ENCODE measurements at places on chromosomes 6 and 20.

GRCh38 chr20:32400476-32400875 lies 42.3 kb downstream of the ASXL1 start:
- DNase-seq: no peak

DNA sequence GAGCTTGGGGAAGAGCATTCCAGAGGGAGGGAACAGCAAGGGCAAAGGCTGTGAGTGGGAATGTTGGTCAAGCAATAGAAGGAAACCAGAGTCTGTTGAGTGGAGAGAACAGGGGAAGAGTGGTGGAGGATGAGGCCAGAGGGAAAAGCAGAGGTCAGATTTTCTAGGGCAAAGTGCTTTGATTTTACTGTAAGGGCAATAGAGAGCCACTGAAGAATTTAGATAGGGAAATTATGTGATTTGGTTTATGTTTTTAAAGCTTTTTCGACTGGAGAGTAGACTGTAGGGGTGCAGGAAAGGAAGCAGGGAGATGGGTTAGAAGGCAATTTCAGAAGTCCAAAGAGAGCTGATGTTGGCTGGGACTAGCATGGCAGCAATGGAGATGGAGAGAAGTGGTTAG lies 4.4 kb downstream of the L3MBTL1 start:
- no peak for DNase-seq

DNA sequence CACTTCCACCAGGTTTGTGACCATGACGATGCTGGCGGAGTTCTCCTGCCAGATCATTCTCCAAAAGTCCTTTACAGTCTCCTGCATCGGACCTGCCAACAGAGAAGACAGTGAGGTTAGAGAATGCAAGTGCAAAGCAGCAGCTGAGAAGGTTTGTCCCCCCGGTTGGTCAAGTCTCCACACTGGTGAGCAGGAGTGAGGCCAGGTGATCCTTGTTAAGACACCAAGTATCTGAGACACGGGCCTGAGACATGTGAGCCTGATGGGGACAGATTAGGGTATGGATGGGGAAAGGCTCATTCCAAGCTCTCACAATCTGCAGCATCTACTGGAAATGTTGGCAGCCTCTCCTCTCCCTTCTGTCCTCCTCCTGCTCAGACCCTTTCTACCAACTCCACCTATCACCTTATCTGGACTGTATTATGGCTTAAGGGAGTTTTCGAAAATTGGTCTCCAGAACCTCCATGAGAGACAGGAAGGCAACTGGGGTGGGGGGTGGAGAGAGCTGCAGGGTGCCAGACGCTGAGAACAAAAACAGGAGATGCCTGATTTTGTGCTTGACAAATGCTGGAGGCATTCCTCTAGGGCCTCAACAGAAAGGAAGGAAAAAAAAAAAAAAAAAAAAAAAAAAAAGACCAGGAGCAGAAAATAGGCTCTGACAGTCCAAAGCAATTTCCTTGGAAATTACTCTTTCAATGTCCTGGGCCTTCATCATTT lies 500.4 kb upstream of the CHD6 start:
- DNase-seq: no peak

GRCh38 chr20:47645632-47646031 lies 139.6 kb downstream of the SULF2 start:
- DNase-seq: no peak

DNA sequence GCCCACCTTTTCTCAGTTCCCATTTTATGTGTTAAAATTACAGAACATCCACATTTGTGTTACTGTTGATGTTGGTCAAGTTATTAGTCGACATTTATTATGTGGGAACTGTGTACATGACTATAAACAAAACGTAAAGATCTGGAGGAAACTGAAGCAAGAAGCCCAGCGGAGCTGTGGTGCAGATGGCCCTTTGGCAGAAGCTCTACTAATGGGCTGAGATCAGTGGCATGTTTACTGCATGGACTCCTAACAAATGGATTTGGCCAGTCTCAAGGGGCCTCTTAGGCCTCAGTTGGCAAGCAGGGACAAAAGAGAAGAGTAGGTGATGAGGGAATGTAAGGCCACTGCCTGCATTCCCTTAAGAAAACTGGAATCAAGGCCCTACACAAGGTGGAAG lies 282.1 kb upstream of the TCF21 start:
- no peak for DNase-seq

- DNase-seq: no peak
These were observed 234.5 kb upstream of the THEMIS start for GRCh38 chr6:128135325-128135724.

- DNase-seq: no peak
These were observed 98.1 kb downstream of the DNAH8 start for GRCh38 chr6:38813041-38813823.

GRCh38 chr6:63582579-63583231 lies 10.4 kb downstream of the LOC128125822 start:
- no peak for DNase-seq

GRCh38 chr6:36318690-36319435 lies 17.8 kb downstream of the BNIP5 start:
- DNase-seq: no peak

- DNase-seq: no peak
These were observed 257.4 kb downstream of the HTR1B start for GRCh38 chr6:77205936-77206335.

- no peak for DNase-seq
These were observed 8.5 kb downstream of the TNFAIP3 start for GRCh38 chr6:137875606-137876005.

DNA sequence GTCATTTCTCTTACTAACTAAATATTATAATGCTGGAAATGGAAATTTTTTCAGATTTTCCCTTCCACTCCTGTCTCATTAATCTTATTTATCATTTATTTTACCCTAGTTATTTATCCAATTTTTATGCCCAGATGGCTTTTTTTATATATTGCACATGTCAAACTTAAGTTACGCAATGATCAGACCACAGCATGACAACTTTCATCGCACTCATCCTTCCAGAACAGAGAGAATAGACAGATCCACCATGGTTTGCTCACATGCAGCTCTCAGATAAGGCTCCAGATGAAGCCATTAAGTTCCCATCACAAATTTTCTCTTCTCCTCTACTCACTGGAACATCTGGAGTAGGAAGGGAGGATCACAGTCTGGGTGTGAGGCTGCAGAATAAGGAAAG lies 48.7 kb downstream of the MAP7 start:
- DNase-seq: no peak

DNA sequence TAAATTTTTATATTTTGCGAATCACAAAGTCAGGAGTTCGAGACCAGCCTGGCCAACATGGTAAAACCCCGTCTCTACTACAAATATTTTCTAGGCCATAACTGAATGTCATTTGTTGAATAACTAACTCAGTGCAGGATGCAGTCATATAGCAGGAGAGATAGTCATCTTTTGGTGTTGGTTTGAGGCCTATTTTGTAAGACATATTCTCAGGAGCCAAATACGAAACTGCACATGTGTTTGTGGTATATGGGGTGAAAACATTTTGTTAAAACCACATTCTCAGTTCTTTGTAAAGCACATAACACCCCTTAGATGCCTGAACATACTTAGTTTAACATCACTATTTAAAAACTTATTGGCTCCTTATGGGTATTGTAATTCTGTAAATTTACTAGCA lies 4.7 kb upstream of the ENPP5 start:
- DNase-seq: no peak

GRCh38 chr20:57265997-57266290 lies 497 bp downstream of the BMP7 start:
- no peak for DNase-seq

DNA sequence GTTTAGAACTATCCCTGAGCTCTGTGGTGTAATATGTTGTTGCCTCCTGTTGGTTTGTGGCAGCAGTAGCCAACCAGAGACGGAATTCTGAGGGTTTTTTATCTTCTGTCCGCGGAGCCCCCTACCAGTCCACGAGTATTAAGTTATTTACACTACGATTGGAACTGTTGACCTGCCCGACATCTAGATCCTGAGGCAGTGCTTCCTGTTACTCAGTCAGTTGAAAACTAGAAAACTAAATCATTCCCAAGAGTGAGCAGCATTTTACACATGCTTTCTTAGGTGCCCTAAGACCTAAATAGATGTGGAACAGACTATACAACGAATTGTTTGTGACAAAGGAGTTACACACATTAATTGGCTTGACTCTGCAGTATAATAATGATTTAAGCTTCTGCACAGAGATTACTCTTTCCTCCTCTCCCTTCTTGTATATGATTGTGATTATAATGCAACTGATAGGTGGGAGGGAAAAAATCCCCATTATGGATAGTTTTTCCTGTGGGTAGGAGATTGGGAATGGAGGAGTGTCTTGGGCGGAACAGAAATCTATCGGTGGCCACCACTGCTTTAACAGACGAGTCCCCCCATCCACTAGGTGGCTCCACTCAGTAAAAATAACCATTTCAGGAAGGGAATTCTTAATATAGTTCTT lies 1.7 kb downstream of the LOC128125822 start:
- DNase-seq: no peak

DNA sequence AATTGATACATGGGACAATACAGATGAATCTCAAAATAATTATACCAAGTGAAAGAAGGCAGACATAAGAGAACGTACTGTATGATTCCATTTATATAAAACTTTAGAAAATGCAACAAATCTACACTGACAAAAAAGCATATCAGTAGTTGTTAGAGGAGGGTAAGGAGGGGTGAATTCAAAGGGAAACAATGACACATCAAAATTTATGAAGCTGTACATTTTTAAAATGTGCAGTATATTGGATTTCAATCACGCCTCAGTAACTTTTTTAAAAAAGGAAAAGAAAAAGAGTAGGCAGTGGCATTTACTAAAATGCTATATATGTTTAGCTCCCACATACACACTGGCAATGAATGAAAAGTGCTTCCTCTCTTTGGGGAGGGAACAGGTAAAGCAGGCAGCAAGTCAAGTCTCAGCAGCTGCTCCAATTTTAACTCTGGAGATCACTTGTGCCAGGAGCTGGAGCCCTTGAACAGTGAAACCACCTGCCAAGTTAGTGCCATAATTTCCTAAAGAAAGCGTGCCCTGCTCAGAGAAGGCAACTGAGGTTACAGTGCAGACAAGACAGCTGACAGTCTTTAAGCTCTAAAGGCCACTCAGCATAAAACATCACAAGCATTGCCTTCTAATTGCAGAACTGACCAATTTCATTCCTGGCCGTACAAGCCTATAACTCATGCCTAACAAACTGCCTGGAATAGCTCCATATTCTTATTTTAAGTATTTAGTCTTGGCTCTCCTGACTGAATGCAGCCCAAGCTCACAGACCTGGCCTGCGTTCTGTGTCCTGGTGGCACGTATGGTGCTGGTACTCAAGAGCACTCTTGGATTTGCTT lies 10.9 kb downstream of the FKBP1A start:
- DNase-seq: no peak

GRCh38 chr6:81962198-81962597 lies 209.7 kb upstream of the TENT5A start:
- no peak for DNase-seq

DNA sequence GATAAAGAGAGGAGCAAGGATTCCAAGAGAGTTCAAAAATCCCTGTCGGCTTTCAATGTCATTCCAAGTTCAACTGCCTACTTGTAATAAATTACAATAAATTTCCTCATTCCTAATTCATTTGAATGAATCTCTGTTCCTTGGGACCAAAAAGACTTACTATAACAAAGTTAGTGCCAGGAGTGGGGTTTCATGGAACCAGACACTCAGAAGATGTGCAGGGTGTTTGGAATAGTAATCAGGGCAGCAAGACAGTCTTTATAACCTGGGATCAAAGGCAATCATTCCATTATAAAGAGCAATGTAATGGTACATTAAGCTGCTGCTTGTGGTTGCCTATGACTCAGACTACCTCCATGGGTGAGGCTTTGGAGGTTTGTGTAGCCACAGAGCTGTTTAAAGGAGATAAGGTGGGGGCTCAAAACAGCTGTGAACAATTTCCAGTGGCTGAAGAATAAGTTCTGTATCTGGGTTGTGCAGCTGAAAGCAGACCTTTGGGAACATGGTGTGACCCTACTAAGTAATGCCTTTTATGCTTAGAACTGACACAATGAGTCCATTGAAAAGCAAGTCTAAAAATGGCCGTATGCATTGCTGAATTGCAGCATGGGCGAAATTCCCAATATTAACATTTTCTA lies 159.9 kb downstream of the LINC00237 start:
- DNase-seq: no peak

- DNase-seq: no peak
These were observed 100.7 kb downstream of the VEGFA start for GRCh38 chr6:43870660-43871061.

DNA sequence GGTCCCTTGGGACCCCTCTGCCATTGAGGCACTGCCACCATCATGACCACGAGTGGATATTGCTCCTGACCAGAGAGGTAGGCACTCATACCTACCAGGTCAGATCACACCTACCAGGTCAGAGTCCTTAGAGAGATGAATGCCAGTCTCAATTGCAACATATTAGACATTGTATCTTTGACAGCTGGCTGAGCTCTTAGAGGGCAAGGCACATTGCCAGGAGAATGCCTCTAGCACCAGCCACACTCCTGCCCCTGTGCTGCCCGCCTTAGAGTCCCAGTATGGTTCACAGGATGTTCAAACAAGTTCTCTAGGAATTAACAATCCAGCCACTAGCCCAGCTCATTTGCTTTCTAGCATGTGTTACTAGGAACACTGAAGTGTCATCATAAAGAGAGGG lies 65.9 kb downstream of the TMEM244 start:
- DNase-seq: no peak

GRCh38 chr6:22141241-22141745 lies 155.5 kb downstream of the PRL start:
- no peak for DNase-seq

DNA sequence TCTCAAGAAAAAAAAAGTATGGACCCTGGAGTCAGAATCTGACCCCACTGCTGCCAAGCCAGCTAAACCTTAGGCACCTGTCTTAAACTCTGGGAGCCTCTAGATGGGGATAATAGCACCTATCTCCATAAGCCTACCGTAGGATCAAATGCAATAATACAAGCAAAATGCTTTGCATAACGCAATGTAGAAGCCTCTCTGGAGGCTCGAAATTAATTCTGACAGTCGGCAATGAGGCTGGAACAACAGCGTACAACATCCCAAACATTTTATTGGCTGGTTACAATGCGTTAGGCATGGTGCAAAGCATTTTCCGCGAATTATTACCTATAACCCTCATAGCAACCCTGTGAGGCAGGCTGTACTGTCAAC lies 521 bp downstream of the CDK5RAP1 start:
- no peak for DNase-seq

DNA sequence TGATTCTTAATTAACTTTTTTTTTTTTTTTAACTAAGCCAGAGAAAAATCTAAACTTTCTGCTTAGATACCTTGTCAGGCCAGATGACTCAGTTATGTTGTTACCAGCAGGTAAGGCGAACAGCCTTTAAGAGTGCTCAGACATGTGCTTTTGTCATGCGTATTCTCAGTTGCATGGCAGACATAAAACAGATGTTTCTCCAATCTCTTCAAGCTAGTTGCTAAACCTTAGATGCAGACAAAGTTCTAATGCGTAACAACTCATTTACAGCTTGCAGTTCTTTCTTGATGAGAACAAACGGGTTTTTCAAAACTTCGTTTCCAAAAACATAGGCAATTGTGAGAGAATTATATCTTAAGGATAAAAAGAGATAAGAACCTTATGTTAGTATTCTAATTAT lies 49.6 kb upstream of the GFRAL start:
- DNase-seq: no peak

- DNase-seq: no peak
These were observed 2.1 kb upstream of the ECHDC1 start for GRCh38 chr6:127345521-127345920.

Measured in left ventricle myocardium superior (tissue), 1 donor.